ENCODE measurements at places on chromosomes 16 and 17. TPM values are rescaled to one million over a fixed set of nuclear protein-coding genes. Genes with fewer than 3 reads are reported as not detected.

- DNase-seq = no peak
Observed at GRCh38 chr16:2775131-2775716, 1.9 kb downstream of the ELOB start.

- DNase-seq = no peak
Observed at GRCh38 chr17:36939802-36940312, 2.6 kb downstream of the LHX1 start.

- DNase-seq = no peak
Observed at GRCh38 chr16:30656388-30656787, 1.8 kb upstream of the FBRS start.

- DNase-seq = no peak
Observed at GRCh38 chr17:79162012-79162963, 87.7 kb downstream of the ENGASE start.

DNA sequence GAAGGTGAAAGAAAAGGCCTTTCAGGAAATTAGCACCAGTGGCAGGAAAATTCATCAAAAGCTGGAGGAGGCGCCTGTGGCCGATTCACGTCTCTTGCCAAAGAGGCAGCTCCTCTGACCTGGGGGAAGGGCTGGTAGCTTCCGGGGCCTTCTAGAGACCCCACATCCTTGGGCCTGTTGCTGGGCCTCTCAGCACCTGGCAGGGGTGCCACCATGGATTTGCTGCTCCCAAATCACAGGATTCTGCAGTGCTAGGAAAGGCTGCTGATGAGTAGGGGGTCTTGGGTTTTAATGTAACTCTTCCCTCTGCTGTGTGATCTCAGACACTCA lies 11.6 kb upstream of the CBFB start:
- no peak for DNase-seq

AURKB gene
- 81.3 TPM for total RNA-seq

GRCh38 chr17:557371-557770 lies 157.3 kb downstream of the VPS53 start:
- DNase-seq = peak; percentile 47

- DNase-seq = peak; percentile 88
Observed at GRCh38 chr17:19346351-19347255, 15.9 kb downstream of the B9D1 start.

DNA sequence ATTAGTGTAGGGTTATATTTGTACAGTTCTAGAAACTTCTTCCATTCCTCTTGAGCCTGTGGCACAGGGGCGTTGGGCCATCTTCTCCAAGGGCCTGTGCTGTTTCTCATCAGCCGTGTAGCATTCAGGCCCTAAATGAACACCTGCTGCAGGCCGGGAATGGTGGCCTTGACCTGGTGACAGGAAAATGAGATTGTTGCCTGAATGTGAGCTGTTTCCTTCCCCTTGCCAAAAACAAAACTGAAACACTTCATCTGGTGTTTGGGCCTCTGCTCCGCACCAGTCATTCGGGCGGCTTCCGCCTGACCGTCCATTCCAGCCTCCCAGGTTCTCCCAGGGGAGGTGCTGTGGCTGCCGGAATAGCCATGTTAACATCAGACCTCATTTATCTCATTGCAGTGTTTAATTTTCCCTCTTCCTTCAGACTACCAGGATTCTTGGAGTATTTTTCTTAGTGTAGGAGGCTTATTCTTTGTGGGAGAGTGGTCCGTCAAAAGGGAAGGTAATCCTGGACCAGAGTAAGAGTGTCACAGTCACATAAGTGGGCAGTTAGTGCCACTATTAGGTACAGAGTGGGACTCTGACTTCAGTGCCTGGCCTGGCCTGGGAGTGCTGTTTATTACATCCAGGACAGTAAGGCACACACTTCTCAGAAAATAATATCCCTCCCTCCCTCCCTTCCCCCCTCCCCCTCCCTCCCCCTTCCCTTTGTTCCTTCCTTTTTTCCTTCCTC lies 61.9 kb downstream of the WWP2 start:
- no peak for DNase-seq

GRCh38 chr17:32992321-32993033 lies 830 bp downstream of the SPACA3 start:
- DNase-seq = no peak

DNA sequence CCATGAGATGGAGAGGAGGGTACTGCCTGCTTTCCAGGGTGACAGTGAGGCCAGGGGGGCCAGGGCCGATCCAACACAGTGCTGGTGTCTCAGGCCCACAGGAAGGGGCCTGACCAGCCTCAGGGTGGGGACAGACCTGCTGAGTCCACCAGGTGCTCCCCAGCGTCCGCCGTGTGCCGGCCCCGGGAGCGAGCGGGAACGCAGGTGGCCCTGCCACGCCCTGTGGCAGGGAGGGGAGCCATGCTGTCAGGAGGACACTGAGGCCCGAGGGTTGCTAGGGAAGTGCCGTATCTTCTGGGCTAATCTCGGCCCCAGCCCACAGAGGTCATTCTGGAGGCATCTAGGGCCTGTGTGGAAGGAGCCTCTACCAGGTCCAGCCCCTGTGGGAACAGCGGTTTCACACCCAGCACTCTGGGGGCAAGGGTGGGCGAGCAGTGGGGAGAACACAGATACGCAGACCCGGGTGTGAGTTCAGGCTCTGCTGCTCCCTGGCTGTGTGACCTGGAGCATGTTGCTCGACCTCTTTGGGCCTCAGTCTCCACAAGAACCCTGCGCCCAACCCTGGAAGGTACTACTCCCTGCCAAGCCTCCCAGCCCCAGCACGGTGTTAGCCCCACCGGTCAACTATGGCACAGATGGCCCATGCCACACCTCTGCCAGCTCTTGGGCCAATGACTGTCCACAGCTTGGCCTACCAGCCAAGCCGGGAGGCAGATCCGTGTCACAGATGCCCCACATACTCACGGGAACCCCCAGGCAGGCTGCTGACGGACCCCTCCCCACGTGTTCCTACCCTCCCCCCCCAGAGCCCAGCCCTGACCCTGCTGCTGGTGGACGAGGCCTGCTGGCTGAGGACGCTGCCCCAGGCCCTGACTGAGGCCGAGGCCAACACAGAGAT lies 43.9 kb upstream of the ZC3H18 start:
- DNase-seq = no peak
